Stimulated activated CD4-positive, alpha-beta T cell treated with anti-CD3 and anti-CD28 coated beads, Interleukin-1b, Interleukin-23, amount 100 ng/mL, for 4 hours (primary cell): ENCODE measurements at places on chromosomes 12 and 14.

GRCh38 chr14:94625353-94625635 is 13.1 kb downstream of the SERPINA3 start:
- no peak for DNase-seq

- DNase-seq, result no peak
Measured at GRCh38 chr14:68665792-68666204, 127.1 kb downstream of the ZFP36L1 start.

DNA sequence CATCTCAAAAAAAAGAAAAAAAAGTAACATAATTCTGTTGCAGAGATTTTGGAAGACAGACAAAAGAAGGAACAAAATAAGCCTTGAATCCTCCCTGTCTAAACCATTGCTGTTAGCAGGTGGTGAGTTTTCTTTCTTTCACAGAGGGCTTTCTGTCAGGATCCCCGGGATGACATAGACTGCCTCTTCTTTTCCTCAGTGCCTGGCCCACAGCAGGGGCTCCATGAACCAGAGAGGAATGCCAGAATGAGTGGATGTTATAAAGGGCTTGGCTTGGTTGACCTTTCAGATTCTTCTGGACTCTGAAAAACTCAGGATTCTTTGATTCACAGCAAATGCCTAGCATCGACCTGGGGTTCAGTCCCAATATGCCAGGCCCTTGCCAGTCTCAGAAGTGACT is 45.8 kb upstream of the CORO1C start:
- DNase-seq, result no peak

- DNase-seq, result no peak
Measured at GRCh38 chr14:83483063-83483462, 1949.4 kb upstream of the SEL1L start.

- DNase-seq, result no peak
Measured at GRCh38 chr14:103550451-103551337, 11.8 kb downstream of the BAG5 start.

DNA sequence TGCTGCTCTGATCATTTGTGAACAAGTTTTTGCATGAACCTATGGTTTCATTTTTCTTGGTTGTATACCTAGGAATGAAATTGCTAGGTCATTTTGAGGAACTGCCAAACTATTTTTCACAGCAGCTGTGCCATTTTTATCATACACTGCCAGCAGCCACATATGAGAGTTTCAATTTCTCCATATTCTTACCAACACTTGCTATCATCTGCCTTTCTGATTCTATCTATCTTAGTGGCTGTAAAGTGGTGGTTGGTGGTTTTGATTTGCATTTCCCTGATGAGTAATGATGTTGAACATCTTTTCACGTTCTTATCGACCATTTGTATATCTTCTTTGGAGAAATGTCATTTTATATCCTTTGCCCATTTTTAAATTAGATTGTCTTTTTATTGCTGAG is 146.1 kb downstream of the C12orf75 start:
- DNase-seq, result no peak

DNA sequence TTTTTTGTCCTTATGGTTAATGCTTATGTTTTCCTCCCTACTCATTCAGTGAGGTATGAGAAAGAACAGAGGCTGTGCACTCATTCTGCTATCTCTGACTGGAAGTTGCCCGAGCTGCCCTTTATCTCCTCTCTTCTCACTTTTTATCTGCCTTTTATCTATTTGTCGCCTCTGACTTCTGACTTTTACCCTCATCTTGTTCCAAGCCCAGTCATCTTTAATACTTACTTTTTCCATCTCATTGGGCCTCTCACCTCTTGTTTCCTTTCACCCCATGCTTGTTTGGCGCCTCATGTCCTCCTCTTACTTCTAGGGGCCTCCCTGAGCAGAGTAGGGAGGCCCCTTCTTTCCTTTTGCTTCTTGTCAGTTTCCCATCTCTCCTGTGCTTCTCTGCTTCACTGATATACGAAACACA is 50.7 kb downstream of the DIP2B start:
- DNase-seq, result no peak

DNA sequence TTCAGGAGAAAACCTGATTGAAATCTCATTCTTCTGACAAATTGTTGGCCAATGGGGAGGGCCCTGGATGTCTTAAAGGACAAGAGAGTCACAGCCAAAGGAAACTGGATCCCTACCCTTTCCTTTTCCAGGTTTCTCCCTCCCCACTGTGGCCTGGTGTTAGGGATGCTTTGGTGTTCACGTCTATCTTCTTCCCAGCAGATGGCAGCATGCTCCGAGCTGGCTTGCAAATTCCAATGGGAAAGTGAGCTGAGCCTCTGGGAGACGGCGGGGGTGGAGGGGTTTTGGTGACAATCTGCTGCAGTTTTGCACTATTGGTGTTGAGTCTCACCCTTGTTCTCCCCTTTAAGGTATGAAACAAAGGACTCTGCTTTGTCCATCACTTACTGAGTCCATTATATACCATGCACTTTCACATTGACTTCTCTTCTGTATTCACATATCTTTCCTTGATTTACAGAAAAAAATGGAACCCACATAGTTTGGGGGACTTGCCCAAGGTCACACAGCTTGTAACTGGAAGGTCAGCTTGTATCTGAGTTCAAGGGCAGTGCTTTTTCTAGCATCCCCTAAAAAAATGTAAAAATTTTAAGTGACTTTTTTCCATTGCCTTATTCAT is 39.3 kb downstream of the CCDC177 start:
- no peak for DNase-seq

GRCh38 chr14:94304243-94304642 is 11.2 kb upstream of the SERPINA10 start:
- DNase-seq, result no peak

- peak; percentile 11 for DNase-seq
Measured at GRCh38 chr14:98290596-98290995, 981.4 kb downstream of the BCL11B start.

GRCh38 chr14:36660736-36661505 is 739 bp upstream of the PAX9 start:
- no peak for DNase-seq

GRCh38 chr12:81627336-81628189 is 131.6 kb downstream of the PPFIA2 start:
- DNase-seq, result no peak

- DNase-seq, result no peak
Measured at GRCh38 chr14:60845523-60845922, 111.0 kb downstream of the MNAT1 start.

DNA sequence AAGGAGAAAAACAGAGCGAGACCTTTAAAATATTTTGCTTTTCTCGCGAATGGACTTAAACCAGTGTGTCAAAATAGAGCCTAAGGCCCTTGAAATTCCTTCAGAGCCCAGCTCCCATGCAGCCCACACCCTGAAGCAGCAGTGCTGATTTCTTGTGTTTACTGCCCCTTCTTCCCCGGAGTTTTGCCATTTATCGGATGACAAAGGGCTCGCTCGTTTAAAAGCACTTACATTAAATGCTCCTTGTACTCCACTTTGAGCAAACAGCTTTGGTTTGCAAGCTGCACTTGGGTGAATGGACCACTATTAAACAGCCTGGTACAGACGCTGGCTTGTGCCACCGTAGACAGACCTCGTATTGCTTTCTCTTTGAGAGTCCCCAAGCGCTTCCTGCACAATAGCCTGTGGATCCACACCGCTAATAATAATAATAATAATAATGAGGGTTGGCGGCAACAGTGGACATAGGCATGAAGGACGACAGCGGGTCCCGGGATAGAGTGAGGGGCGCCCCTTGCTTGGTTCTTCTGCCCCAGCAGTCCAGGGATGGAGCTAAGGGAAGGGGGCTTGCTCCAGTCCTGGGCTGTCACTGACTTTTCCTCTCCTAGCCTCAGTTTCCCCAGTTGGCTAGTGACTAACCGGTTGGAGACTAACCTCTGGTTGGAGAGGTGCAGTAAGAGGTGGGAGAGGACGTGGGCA is 6.6 kb downstream of the DLK1 start:
- DNase-seq, result no peak

DNA sequence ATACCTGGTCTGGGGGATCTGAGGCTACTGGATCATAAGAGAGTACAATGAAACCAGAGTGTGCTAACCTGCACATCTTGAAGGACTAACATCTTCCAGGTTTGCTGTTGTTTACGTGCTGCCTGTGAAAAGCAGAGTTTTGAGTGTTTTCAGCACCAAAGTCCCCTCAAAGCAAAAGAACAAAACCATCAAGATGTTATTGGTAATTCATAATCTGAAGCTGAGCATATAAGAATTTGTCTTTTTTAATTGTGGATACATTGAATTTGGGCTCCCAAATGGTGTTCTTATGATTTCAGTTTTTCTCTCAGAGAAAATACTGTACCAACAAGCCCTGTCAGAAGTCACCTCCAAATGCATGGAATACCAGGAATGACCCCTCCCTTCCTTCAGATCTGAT is 110.2 kb downstream of the BTG1 start:
- no peak for DNase-seq

- DNase-seq, result no peak
Measured at GRCh38 chr12:18375131-18375530, 113.8 kb downstream of the PIK3C2G start.

DNA sequence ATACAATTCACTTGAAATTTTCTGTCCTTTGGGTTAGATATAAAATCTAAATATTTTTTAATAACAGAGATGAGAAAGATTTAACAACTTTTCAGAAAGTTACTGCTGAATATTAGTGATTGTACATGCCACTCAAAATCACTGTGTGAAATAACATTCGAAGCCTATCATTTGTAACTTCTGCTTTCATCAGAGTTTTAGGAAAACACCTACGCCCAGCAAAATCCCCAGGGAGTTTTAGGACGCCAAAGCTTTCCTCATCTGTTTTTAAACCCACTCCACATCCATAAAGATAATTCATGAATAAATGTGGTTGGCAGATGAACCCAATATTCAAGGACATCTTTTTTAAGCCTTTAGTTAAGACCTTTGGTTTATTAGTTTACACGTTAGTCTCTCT is 23.9 kb downstream of the TC2N start:
- DNase-seq, result no peak
